RKO (cell line): ENCODE measurements at places on chromosomes 7 and 10.

GRCh38 chr7:56110611-56111010, 4.3 kb upstream of the CHCHD2 start:
- no peak for DNase-seq

GRCh38 chr10:44046605-44047004, 338.3 kb downstream of the CXCL12 start:
- no peak for DNase-seq

- peak; percentile 84 for DNase-seq
Measured at GRCh38 chr10:110323503-110323902, 18.8 kb upstream of the SMNDC1 start.

GRCh38 chr10:5888351-5888750, 1.3 kb downstream of the ANKRD16 start:
- DNase-seq, result peak; percentile 53

- peak; percentile 41 for DNase-seq
Measured at GRCh38 chr7:22051886-22052673, 106.4 kb upstream of the CDCA7L start.

DNA sequence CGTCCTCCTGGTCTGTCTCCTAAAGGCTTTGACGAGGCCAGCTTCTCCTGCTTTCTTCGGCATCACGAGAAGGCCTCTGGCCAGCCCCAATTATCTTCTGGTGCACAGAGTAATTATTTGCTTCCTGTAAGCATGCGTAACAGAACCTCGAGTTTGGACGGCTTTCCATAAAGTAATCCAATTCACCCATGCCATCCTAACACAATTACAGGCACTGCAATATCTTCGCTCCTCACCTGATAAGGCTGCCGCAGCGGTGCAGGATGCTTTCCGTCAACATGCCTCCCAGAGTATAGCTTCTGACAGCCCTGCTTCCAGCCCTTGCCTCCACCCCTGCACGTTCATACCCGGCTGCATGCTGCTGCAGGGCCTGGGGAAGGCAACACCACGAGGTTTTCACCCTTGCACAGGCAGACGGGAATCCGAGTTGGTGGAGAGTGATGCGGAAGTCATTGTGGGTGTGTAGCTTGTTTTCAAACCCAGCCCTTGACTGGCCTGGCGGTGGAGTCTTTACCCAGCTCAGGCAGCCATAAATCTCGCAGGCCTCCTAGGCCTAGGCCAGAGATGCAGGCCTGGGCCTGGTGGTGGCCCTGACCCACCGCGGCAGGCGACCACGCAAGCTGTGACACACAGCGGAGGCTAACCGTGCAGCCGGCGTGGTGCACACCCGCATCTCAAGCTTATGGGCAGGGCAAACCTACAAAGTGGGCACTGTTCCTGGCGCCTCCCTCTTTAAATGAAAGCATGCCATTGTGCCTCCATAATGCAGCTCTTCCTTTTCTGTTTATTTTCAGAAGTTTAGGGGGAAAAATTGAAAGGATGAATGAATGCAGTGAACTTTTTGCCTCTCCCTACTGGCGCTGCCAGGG, 12.7 kb downstream of the EBF3 start:
- DNase-seq, result no peak

- DNase-seq, result no peak
Measured at GRCh38 chr7:132205509-132205908, 370.8 kb downstream of the PLXNA4 start.

DNA sequence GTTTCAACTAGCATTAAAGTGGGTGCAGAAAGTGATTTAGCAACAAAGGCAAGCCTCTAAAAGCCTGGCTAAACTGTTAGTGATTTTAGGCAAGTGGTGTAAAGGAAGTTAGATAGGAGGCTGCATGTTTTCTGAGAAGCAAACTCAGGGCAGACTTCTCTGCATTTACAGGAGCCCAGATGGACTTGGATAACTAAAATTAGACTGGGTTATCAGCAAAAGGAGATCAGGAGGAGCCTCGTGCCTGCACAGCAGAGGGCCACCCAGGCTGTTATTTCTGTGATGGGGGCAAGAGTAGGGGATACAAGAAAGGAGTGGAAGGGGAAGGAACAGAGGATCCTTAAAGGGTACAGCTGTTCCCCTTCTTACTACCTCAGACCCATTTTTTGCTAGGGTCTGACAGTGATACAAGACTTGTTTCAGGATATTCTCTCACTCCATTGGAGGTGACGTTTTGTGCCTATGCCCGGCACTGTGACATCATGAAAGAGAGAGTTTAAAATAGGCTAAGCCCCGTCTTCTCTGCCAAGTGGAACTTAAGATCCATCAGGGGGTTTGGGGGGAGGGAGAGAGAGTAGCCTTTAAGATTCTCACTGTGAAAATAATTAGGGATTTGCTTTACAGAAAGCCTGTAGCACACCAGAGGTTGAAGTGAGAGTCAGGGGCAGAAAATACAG, 49.6 kb upstream of the PDCD4 start:
- DNase-seq, result no peak

GRCh38 chr10:34186745-34187144, 628.4 kb downstream of the PARD3 start:
- no peak for DNase-seq

GRCh38 chr10:96397902-96398301, 39.1 kb upstream of the OPALIN start:
- DNase-seq, result no peak

DNA sequence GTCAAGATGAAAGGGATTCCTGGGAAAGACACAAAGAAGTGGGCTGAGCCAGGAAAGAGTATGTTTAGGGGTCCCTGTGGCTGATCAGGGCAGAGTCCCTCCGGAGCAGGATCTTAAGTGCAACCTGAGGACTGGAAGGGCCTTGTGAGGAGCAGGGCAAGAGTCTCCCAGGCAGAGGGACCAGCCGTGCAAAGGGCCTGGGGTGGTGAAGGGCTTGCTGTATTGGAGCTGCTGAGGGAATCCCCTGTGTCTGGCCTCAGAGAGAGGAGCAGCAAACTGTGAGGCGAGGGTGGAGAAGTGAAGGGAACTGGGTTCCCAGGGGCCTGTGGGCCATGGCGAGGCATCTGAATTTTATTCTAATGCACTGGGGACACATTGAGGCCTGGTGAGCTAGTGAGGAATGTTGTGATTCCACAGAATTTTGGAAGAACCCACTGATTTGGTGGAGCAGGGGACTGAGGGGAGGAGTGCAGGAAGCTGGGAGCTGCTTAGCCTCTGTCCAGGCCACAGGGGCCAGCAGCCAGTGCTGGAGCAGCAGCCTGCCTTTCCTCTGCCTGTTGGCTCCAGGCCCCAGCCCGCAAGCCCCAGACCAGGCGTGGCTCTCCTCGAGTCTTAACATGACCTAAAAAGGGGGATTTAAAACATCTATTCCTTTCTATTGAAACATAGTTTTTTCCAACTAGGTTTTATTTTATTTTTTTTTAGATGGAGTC, 138.4 kb upstream of the IGFBP3 start:
- DNase-seq, result no peak

- DNase-seq, result no peak
Measured at GRCh38 chr7:22860337-22860736, 37.7 kb upstream of the TOMM7 start.

- no peak for DNase-seq
Measured at GRCh38 chr10:132264966-132265889, 42.5 kb downstream of the STK32C start.

DNA sequence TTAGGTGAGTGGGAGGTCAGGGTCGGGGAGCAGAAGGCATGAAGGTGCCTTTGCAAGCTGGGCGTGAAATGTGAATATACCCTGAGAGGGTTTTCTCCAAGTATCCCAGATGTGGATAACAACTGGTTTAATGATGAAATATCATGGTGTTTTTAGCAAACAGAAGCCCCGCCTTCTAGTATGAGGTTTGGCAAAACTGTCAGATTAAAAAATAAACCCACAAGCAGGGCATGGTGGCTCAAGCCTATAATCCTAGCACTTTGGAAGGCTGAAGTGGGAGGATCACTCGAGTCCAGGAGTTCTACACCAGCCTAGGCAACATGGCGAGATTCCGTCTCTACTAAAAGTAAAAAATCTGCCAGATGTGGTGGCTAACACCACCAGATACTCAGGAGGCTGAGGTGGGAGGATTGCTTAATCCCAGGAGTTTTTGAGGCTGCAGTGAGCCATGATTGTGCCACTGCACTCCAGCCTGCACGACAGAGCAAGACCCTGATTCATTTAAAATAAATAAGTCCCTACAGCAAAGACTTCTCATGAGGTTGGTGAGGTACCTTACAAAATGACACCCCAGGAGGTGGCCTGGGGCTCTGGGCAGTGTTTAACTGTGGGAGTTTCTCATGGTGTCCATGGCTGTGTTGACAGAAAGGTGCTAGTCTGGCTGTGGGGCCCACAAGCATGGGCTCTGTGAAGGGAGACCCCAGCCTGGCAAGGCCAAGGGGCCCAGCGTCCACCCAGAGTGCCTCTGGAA, 6.7 kb upstream of the PWWP2B start:
- DNase-seq, result no peak

GRCh38 chr7:70132226-70132851, 534.1 kb downstream of the AUTS2 start:
- DNase-seq, result no peak

GRCh38 chr7:69430384-69431021, 167.8 kb upstream of the AUTS2 start:
- DNase-seq, result no peak

- DNase-seq, result no peak
Measured at GRCh38 chr7:1895664-1896515, 225.8 kb downstream of the ELFN1 start.

- no peak for DNase-seq
Measured at GRCh38 chr7:81884817-81885216, 115.0 kb upstream of the HGF start.

DNA sequence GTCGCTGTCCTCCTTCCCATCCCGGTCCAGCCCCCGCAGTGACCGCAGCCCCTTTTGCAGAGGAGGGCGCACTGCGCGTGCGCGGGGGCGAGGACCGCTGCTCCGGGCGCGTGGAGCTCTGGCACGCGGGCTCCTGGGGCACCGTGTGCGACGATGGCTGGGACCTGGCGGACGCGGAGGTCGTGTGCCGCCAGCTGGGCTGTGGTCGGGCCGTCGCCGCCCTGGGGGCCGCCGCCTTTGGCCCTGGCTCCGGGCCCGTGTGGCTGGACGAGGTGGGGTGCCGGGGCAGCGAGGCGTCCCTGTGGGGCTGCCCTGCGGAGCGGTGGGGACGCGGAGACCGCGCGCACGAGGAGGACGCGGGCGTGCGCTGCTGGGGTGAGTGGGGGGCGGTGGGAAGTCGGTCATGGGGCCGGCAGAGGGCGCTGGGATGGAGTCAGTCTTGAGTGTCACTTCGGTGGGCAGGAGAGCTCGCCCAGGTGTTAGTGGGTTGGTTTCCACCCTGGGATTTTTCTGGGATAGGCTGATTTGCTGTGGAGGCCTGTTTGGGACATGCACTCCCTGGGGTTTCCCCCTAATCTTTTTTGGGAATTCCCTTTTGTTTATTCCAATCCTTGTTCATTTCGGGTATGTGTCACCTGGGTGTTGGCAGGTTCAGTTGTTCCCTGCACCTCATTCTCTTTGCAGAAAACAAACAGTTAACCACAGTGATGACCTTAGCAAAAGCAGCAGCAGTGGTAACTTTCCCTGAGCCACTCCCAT, 11.6 kb downstream of the SCART1 start:
- no peak for DNase-seq

DNA sequence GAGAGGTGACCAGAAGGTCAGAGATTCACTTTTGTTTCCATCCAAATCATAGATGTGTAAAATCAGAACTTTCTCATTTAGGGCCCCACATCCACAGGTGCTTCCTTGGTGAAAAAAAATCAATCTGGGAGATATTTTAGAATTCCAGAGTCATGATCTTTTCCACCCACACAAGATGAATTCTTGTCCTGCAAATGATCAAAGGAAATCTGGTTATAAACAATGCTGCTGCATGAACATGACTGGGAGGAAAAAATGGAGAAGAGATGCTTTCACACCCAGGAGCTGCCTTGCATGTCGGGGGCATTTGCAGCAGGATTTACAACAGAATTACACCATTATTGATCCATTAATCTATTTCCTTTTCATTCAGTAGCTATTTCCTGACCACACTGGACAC, 106.5 kb upstream of the TMEM72 start:
- no peak for DNase-seq

DNA sequence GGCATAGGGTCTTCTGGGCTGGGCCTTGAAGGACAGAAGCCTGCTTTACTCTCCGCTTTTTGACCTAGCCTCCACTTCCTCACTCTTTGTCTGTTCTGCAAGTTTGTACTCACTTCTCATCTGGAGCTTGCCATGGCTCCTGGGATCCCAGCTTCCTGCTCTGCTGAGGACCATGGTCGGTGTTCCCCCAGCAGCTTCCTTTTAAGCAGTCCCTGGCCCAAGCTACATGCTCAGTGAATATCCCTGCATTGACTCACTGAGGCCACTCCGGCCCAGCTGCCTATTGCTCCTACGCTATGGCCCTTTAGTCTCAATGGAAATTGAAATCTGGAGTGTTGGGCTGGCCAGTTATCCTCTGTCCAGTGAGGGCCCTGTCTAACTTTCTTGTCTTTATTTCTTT, 427.7 kb downstream of the RPS24 start:
- DNase-seq, result no peak

- no peak for DNase-seq
Measured at GRCh38 chr7:31004393-31004792, 40.6 kb downstream of the GHRHR start.

DNA sequence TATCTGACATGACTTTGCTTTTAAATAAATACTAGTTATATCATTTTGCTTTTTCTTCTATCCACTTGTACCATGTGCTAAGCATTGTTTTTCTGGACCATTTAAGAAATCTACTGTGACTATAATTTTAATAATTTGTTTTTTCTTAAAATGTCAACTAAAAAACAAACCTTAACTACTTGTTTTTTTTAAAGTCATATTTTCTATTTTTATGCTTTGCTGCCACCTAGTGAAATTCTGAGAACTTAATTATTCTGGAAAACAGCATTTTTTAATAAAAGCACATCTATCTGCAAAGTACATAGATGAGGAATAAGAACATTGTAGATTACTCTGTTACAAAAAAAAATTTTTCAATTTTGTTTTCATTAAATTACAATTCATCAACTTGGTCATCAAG, 47.4 kb downstream of the ORC5 start:
- peak; percentile 59 for DNase-seq

GRCh38 chr10:14016011-14016536, 314.6 kb downstream of the FRMD4A start:
- DNase-seq, result no peak

DNA sequence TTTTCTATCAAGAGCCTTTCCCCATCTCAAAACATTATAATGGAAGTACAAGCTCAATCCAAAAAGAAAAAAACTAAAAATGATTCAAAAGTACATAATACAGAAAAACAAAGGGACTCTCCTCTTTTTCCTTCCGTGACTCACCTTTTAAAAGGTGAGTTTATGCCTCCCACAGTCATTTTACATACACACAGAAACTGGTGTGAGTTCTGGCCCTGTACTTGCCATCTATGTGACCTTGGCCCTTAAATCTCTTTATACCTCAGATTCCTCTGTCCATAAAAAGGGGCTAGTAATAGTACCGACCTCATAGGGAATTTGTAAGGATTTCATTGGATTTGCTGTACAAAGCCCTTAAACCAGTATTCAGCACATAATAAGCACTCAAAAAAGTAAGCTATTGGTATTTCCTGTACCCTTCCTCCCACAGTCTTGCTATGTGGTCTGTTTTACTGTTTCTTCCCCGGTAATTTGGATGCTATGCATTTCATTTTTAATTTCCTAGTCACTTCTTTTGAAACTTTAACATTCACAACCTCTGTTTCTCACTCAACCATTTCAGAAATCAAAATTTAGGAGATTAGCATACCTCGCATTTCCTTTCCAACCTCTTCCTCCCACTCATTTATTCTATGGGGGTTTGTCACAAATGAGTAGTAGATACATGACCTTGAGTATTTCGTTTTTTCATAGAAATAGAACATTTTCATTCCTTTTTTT, 39.0 kb downstream of the STK17A start:
- no peak for DNase-seq

- DNase-seq, result no peak
Measured at GRCh38 chr7:57821438-57822382, 371.7 kb downstream of the ZNF716 start.
